ENCODE measurements at places on chromosomes 1 and 21.

- no peak for DNase-seq
Measured at GRCh38 chr1:232327269-232327668, 302.7 kb downstream of the SIPA1L2 start.

DNA sequence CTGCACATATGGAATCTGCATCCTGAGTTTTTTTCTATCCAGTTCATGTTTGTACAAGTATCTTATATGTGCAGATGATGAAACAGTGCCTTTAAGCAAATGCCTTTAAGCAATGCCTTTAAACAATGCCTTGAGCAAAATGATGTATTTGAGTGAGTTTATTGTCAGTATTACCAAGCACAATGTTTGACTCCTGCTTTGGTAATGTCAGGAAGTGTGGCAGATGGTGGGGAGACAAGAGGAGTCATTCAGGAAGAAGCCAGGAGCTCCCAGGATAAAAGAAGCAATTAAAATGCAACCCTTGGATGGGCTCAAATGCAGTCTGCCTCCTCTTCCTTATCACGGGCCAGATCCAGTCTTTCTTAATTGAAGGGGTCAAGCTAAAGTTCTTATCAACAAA is 108.7 kb upstream of the KCNJ15 start:
- no peak for DNase-seq

- DNase-seq = no peak
Measured at GRCh38 chr1:209395169-209395568, 188.3 kb upstream of the CAMK1G start.

GRCh38 chr1:41353744-41354143 is 7.5 kb upstream of the FOXO6 start:
- DNase-seq = no peak

GRCh38 chr1:170192546-170192945 is 46.8 kb downstream of the NTMT2 start:
- no peak for DNase-seq

DNA sequence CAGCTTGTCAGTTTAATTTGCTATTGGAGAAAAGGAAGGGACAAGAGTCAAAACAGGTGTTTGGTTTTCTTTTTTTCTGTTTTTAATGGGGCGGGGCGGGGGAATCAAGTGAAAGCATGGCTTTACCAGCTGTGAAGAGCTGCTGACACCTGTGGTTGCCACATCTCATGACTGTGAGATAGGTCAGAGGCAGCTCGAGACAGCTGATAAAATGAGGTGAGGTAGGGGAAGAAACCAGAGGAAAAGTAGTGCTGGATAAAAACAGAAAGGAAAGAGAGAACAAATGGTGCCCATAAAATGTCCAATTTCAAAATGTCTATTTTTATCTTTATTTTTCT is 272.3 kb downstream of the NEGR1 start:
- DNase-seq = no peak

DNA sequence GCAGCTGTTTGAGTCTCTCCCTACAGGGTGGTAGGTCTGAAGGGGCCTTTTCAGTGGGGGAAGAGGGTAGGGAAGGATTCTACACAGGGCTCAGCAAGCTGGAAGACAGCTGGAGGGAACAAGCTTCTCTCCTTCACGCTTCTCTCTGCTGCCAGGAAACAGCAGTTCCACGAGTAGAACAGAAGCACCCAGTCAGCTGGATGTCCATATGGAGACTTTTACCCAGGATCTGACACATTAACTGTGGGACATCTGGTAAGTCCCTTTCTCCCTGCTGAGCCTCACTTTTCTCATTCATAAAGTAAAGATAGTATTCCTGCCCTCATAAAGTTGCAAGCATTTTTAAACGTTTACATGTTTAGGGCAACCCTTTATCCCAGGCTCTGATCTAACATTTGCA is 280.3 kb downstream of the OMA1 start:
- no peak for DNase-seq

GRCh38 chr1:39164256-39164655 is 40.2 kb upstream of the MACF1 start:
- no peak for DNase-seq

DNA sequence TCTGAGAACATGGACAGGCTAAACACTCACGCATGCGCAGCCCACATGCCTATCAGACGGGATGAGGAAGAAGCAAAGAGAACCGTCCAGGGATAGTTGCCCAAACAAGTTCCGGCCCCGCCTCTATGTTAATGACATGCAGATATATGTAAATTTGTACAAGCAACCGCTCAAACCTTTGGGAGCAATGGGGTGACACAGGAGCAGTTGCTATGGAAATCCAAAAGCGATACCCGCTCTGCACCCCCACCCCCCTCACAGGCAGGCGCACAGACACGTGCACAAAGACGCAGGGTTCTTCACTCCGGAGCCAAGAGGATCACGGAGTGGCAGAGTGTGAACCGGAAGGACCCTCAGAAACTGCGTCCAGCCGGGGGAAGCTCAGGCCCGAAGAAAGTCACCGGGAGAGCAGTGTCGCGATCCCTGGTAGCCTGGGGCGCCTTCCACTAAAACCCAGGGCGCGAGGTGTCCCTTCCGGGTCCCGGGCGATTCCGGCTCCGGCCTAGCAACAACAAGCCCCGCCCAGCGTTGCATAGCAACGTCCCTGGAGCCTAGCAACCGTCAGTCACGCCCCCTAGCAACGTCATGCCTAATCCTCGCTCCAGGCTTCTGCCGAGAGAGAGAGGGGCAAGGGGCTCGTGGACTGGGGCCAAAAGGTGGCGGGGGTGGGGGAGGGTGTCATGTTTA is 24.1 kb upstream of the ADGRB2 start:
- DNase-seq = peak; percentile 96

DNA sequence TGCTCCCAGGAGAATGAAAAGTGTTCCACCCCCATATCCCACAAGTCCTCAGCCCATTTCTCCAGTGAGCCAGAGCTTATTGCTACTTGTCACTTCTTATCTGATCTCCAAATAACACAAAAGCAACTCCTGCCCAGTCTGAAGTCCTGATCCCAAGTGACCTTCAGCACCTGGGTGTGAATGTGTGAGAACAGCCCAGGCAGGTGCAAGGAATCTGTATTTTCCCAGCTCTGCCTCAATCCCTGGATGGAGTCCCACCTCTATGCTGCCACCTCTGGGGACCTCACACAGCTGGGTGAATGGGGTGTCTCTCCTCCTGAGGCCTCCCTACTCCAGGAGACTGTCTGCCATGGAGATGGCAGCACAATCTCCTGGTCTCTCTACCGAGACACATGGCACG is 402.4 kb upstream of the PROX1 start:
- no peak for DNase-seq

DNA sequence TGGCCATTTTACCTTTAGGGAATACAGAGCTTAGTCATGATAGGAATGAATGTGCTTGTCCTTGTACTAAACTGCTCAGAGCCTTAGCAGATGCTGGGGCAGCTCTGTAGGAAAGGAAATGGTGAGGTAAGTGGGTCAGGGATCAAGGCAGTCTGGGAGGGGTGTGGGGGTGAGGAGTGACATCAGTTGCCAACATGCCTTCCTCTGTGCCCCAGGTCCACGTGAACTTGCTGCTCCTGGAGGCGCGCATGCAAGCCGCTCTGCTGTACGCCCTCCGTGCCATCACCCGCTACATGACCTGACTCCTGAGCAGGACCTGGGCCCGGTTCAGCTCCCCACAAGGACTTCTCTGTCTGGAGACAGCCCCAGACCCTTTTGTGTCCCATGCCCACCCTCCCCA is 21.2 kb downstream of the SESN2 start:
- no peak for DNase-seq

DNA sequence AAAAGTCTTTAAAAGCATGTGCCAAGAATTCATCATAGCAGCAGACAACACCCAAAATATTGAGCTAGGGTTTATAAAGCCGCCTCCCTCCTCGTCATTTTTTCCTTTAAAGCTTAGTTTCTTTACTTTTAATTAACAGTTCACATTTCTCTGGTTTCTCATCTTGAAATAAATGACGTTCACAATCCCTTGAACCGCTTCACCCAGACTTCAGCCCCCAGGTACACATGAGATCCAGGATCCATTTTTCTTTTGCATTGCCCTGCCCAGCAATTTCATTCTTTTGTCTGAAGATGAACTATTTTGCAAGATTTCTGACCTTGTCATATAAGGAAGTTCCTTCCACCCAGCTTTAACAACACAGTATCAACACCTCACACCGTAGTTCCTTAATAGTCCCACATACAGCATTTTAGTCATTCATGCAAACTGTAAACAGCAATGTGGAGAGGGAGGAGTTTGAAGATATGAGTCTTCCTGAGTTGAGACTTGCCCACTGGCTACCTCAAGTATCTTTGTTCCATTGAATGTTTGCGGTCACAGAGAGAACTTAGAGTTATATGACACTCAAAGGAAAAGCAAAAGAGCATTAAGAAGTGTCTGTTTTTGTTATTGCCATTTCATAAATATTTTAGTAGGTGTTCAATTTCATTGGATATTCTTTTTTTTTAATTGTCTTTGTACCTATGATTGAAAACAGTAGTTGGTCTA is 35.3 kb upstream of the CACYBP start:
- no peak for DNase-seq

DNA sequence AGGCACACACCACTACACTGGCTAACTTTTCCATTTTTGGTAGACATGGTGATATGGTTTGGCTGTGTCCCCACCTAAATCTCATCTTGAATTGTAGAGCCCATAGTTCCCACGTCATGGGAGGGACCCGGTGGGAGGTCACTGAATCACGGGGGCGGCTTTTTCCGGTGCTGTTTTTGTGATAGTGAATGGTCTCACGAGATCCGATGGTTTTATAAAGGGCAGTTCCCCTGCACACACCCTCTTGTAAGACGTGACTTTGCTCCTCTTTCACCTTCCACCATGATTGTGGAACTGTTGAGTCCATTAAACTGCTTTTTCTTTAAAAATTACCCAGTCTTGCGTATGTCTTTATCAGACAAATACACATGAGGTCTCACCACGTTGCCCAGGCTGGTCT is 1.3 kb upstream of the FTCD start:
- no peak for DNase-seq

- DNase-seq = no peak
Measured at GRCh38 chr1:7469255-7469938, 301.7 kb upstream of the VAMP3 start.

DNA sequence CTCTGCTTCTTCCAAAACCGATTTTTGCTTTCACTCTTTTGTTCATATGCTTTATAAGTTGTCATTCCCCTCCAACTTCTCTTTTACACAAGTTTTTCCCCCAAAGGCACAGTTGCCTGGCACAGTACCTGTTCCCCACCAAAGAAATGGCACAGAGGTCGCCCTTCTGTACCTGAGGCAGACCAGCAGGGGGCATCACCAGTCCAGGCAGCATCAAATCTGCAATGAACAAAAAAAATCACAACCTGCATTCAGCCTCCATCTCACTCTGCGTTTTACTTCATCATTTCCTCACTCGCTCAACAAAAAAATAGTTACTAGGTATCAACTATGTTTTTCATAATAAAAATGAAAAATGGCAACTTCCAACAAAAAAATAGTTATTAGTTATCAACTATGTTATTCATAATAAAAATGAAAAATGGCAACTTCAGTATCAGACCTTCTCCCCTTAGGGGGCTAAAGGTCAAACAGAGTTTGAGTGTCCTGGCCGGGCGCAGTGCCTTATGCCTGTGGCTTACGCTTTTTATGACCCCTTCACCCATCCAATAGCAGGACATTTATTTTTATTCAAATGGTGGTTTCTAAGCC is 4.1 kb downstream of the EIF2D start:
- no peak for DNase-seq

DNA sequence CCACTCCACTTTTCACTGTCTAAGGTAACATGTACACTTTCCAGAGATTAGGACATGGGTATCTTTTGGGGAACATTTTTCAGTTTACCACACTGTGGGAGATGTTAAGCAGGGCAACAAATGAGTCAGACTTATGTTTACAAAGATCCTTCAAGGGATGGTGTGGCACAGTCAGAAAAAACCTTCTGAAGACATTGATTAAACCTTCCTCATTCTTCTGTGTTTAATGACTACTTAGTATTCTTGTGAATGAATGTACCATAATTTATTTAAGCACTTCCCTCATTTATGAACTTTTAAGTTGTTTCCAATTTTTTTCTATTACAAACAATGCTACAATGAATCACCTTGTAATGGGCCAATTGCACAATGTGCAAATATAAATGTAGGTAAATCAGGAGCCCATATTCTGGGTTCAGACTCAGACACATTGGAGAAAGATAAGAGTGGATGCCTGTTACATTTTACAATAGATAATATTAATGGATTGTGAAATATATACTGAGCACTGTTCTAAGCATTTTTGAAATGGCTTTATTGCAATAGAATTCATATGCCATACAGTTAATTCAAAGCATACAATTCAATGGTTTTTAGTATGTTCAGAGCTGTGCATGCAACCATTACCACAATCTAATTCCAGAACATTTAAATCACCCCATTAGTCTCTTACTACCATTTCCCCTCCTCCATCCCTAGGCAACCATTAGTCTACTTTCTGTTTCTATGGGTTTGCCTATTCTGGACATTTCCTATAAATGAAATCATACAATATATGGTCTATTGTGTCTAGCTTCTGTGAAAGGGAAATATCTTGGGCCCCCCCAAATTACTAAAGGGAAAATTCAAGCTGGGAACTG is 1.9 kb upstream of the SFT2D2 start:
- no peak for DNase-seq

DNA sequence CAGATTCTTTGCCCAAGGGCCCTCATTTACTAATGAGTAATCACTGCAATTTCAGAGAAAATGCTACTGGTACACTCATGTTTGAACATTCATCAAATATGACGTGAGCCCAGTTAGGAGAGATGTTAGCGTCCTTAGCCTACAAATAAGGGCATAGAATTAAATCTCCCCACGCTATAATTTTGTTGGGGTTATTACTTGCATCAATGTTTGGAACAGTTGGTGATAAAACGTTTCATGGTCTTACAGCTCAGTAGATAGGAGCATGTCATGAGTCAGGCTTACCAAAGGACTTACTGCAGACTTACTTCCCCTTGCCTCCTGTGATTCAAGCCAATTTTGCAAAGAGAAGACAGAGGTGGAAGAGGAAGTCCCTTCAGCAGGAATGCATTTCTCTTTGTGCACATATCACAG is 304.0 kb downstream of the KIF26B start:
- peak; percentile 59 for DNase-seq

DNA sequence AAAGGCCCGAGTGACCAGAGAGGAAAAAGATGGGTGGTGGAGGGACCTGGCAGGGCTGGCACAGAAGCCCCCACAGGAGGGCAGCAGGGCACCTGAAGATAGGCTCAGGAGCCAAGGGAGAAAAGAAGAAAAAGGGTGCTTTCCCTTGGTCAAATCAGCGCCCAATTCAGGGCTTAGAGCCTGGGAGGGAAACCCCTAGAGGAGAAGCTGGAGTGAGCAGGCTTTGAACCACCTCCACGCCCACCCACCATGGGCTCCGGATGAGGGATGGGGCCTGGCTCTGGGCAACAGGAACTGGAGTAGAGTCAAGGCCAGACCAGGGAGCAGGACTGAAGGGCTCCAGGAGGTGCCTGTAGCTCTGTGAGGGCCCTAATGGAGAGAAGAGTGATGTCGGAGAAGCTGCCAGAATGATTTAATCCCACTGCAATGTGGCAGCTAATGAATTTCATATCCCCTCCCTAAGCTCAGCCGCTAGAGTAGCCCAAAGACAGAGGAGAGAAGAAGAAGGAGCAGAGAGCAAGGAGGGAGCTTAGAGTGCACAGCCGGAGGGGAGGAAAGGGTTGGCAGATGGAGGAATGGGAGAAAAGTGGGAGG is 12.0 kb upstream of the PRELP start:
- no peak for DNase-seq

GRCh38 chr1:42317308-42317707 is 17.7 kb downstream of the FOXJ3 start:
- no peak for DNase-seq

Measured in globus pallidus (tissue), 1 donor.